Immature natural killer cell (primary cell): ENCODE measurements at places on chromosomes 2 and 18.
A peak's percentile ranks its signal among the peaks of the same experiment; 100 is the strongest.

DNA sequence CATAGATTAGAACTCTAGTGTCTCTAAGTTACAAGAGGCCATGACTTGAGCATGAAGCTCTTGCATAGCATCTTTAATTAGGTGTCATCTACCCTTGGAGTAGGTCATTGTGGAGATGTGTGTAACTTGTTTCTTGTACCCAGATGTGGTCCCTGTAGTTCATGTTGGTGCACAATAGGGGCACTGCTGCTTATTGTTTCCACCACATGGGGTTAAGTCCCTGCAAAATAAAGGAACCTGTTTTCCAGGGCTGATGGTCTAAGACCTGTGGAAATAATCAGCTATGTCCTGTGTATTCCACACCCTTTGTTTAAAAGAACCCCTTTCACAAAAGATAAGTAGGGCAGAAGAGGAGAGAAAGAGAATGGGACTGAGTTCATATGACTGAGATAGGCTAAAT is 28.6 kb downstream of the ASXL3 start:
- no peak for DNase-seq
- peaks cover 3% of the 10 kb centered on the region for H3K36me3 ChIP-seq
- no peak overlapping the region for H3K27ac ChIP-seq
- H3K4me1 ChIP-seq = no peaks in the 10 kb centered on the region

- H3K4me3 ChIP-seq = peak overlapping the region; percentile 65
- no peak for DNase-seq
- H3K36me3 ChIP-seq = peaks cover 8% of the 10 kb centered on the region
- no peak overlapping the region for H3K27ac ChIP-seq
- peaks cover 61% of the 10 kb centered on the region for H3K4me1 ChIP-seq
Measured at GRCh38 chr2:10256031-10256514, 46.6 kb upstream of the HPCAL1 start.

- H3K27ac ChIP-seq = no peak overlapping the region
- no peaks in the 10 kb centered on the region for H3K4me1 ChIP-seq
- no peak overlapping the region for H3K4me3 ChIP-seq
- peaks cover 8% of the 10 kb centered on the region for H3K27me3 ChIP-seq
Measured at GRCh38 chr2:231007286-231008098, 11.6 kb downstream of the SPATA3 start.

DNA sequence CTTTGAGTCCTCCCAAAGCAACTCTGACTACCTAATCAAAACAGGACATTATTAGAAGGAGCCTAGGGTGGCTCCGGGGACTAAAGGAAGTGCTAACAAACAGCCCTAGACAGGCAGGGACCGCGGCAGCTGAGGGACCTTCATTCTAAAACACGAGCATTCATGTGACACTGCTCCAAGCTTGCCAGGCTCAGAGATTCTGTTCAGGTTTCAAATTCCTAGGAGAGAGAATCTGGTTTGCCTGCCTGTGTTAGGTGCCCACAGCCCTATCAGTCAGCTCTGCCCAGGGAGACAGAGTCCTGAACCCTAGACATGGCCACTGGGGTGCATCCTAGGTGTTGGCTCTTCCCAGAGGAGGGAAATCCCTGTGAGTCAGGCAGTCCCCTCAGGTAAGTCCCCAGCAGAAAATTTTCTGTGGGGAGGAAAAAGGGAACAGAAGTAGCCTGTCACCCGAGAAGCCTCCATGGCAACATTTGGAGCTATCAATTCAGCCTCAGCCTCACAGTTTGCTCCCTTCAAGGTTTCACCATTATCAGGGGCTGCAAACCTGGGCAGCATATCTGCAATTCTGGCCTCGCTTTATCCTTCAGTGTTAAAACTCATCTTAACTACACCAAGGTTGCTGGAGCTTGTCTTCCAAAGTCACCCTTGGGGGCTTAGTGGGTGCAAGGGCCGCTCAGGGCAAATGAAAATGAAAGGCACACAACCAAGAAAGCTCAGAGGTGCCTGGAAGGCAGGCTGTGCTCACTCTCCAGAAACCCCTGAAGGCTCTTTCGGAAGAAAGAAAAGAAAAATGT is 28.6 kb downstream of the PCBP1 start:
- H3K27ac ChIP-seq = no peak overlapping the region
- DNase-seq = no peak
- H3K36me3 ChIP-seq = no peaks in the 10 kb centered on the region
- H3K4me1 ChIP-seq = peaks cover 46% of the 10 kb centered on the region
- peaks cover 2% of the 10 kb centered on the region for H3K27me3 ChIP-seq
